ENCODE measurements at places on chromosomes 2 and 18.

GRCh38 chr18:1014951-1015624 lies 110.4 kb downstream of the ADCYAP1 start:
- DNase-seq, result no peak

DNA sequence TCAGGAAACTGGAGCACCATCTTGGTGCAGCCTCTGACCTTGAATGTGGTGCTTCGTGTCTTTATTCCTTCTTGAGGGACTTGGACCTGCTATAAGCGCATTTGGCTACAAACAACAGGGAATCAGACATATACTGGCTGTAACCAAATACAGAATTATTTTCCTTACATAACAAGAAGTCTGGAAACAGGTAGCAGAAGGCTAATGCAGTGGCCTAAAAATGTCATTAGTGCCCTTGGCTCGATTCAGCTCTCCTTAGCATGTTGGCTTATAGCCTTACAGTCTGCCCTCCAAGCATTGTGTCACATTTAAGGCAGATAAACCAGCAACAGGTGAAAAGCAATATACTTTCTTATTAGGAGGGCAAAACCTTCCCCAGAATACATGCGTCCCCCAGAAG lies 655.4 kb downstream of the XIRP2 start:
- no peak for DNase-seq

GRCh38 chr2:218047536-218048225 lies 21.4 kb upstream of the RUFY4 start:
- no peak for DNase-seq

DNA sequence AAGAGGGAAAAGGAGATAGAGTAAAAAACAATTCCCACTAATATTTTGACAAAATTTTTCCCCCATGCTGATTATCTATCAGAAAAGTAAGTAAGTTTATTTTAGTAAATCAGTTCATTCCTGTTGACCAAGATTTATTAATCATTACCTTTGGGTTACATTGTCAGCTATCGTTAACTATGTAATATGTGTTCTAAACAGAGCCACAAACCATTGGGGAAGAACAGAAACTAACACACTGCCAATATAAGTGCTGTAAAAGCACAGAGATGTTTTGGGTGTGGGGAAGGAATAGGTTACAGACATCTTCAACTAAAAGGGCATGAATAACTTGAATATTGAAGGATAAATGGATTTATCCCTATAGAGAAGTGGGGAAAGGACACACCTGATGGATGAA lies 42.5 kb upstream of the ACADL start:
- no peak for DNase-seq

DNA sequence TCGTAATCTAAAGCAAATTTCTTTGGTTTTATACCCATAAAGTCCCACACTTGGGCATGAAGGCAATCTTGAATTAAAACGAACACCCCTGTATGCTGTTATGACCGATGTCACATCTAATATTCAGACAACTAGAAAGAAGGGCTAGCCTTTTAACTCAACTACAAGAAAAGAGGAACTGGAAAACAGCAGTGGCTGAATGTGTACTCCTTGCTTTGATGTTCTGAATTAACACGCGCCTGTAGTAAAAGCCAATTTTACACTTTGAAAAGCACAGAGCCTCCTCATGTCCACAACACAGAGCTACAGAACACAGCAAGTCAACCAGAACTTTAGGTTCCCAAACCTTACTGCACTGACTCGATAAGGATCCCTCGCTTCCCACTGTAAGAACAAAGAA lies 147.6 kb downstream of the HDAC4 start:
- no peak for DNase-seq

DNA sequence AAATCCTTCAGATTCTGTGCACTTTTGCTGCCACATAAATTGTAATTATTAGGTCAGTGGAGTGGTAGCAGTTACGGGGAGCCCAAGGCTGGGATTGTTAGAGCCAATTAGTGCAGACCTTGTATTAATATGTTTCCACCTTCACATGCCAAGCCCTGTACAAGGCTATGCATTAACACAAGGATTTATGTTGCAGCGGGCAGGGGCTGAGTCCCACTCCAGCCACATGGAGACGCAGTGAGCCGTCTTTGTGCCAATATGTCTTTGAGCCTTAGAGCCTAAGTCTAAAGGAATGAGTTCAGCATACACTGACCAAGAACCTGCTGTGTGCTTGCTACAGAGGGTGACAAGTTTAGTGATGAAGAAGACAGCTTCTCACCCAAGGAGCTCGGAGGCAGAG lies 238.2 kb downstream of the TSN start:
- DNase-seq, result no peak

DNA sequence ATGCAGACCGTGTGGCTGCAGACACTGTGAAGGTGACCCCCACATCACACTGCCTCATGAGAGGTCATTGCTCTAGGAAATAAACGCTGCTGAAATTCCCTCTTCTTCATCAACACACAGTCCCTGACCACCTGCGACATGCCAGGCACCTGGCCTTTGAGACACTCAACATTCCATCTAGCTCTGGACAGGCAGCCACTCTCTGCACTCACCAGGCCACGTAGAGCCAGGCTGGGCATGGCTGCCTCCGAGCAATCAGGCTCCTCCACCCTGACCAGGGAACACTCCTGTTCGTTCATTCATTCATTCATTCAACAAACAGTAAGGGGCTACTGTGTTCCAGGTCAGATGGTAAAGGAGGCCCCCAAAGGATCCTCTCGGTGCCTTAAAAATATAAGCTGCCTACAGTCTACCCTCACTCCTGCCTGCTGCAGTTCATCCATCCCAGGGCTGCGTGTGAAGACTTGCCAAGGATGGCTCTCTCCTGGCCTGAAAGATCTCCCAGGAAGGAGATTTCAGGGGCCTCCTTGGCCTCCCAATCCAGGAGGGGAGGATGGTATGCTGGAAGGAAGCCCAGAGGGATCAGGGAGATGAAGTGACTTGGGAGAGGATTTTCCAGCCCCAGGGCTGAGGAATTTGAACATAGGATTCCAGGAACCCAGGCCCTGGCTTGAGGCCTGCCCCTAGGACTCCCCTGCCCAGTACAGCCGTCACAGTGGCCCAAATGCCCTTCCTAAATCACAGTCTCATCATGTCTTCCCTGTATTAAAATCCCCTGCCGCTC lies 66.7 kb downstream of the TNS1 start:
- DNase-seq, result no peak

- DNase-seq, result no peak
These were observed 31.5 kb downstream of the SIX3 start for GRCh38 chr2:44972771-44973535.

DNA sequence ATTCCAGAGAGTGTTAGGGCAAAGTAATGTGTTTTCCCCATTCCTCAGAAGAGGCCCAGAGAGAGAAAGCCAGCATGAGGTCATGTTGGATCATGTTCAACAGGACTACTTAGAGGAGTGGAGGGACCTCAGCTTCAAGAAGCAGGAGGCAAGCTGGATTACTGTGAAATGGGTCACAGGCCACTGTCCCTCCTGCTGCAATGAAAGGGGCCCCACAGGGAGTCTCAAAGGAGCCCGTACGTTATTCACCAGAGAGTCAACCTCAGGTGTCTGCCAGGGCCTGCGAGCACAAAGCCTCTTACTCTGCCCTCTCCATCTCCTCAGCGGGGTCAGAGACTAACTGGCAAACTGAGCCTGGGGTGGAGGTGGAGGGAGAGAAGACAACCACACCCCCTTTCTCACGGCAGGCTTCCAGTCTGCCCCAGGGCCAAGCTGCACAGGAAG lies 27.2 kb upstream of the ACYP2 start:
- no peak for DNase-seq
